ENCODE measurements at places on chromosomes 12 and 14. TPM values are rescaled to one million over a fixed set of nuclear protein-coding genes. Genes with fewer than 3 reads are reported as not detected.

Gene TSPAN19
- 0.16 TPM for total RNA-seq

Gene KRT6C
- not detected for total RNA-seq

Gene AICDA
- not detected for total RNA-seq

Gene MIP
- 0.62 TPM for total RNA-seq

Gene VRTN
- total RNA-seq, result not detected

Gene RDH12
- 0.31 TPM for total RNA-seq

Gene RIMKLB
- total RNA-seq, result 220 TPM

Gene SLC39A2
- not detected for total RNA-seq

Gene CFAP251
- total RNA-seq, result 9.5 TPM

Gene OASL
- total RNA-seq, result 0.16 TPM

Gene MYL6B
- 77.0 TPM for total RNA-seq

DNA sequence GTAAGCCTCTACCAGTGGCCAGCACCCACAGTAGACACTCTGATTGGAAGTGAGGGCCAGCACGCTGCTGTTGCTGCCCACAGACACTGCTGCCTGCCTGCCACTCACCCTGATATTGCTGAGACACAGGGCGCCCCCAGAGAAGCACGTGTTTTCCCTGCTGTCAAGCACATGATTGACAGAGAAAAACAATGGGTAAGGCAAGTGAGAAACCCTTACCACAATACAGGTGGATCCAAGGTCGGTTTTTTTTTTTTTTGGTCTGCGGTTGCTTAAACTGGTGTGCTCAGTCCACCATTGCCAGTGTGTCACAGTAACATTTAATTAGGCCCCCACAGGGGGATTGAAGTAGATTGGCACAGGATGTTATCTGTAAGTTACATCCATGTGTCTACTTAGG, 65.9 kb downstream of the WDR20 start:
- DNase-seq, result no peak

GRCh38 chr12:1527789-1528188, 66.6 kb downstream of the FBXL14 start:
- no peak for DNase-seq

DNA sequence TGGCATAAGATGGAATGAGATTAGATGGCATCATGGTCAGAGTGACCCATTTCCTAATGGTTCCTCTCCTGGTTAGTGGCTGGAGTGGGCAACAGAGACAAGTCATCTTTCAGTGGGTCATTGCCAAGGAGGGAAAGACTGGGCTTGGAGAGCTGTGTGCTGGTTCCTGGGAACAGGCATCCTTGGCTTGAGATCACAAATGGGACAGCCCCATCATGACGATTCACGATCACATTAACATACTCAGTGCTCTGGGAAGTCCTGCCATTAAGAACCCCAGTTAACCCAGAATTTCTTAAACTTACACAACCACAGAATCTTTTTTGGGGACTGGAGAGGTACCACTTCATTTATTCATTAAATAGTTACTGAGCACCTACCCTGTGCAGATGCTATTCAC, 27.3 kb downstream of the CHST11 start:
- DNase-seq, result no peak

- no peak for DNase-seq
These were observed 524.1 kb upstream of the FBXO33 start for GRCh38 chr14:39956372-39956771.

DNA sequence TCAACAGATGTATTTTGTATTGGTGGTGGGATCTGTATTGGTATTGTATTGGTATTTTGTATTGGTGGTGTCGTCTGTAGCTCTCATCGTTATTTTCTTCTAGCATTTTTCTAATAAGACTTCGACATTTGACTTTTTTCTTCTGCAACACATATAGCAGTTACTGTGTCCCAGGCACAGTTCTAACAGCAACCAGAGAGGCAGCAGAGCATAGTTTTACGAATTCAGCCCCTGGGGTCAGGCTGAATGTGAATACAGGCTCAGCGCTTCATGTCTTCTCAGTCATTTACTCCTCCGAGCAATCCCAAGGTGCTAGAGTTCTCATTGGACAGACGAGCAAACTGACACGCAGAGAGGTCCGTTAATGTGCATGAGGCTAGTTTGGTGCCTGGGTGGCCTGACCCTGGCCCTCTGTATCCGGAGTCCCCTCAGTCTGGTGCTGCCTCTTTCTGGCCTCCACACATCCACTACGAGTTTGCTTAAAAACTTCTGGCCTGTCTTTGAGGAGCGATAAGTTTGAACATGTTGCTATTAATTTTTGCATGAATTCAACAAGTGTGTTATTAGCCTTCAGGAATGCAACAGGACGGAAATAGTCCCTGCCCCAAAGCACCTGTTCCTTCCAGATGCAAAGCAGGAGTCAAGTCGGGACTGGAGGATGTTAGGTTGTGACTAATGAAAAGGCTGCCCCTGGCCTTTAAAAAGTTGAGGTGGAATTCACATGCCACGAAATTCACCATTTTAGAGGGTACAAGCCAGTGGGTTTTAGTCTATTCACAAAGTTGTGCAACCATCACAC, 87.0 kb downstream of the GLT1D1 start:
- DNase-seq, result no peak

GRCh38 chr14:90300611-90301047, 31.1 kb downstream of the NRDE2 start:
- no peak for DNase-seq

DNA sequence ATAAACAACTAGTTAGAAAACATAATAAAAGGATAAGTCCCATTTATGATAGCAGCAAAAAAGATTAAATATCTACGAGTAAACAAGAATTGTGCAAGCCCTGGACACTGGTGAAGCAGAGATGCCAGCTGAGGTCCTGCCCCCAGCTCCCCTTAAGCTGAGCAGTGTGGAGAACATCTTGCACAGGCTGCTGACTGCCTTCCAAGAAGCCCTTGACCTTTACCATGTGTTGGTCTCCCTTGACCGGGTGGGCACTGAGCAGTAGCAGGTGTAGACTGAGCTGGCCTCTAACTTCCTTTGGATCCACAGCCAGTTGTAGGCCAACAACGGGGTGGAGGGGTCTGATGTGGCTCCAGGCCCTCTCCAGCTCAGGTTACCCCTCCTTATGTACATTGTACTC, 47.7 kb upstream of the PAPLN start:
- DNase-seq, result no peak

DNA sequence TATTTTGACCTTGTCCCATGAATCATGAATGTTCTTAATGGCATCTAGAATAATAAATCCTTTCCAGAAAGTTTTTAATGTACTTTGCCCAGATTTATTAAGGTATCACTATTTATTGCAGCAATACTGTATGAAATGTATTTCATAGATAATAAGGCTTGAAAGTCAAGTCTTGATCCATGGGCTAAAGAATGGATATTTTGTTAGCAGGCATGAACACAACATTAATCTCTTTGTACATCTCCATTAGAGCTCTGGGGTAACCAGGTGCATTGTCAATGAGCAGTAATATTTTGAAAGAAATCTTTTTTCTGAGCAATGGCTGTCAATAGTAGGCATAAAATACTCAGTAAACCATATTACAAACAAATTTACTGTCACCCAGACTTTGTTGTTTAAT, 141.6 kb upstream of the RPL10L start:
- no peak for DNase-seq

DNA sequence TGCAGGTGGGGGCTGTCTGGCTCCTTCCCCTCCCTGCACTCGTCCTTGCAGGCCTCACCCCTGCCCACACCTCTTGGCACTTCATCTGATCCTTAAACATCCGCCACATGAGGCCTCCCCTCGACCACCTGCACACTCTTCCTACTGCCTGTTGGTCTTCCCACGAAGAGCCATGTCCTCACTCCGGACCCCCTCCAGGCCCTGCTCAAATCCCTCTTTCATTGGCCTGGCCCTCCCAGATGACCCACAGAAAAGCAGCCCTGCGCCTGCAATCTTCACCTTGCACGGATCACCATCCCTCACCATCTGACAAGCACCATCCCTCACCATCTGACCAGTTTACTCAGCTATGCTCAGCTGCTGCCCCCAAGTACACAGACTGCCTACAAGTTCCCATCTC, 193.6 kb downstream of the BCL11B start:
- DNase-seq, result no peak

- DNase-seq, result no peak
These were observed 274.0 kb upstream of the KITLG start for GRCh38 chr12:88854260-88854659.

DNA sequence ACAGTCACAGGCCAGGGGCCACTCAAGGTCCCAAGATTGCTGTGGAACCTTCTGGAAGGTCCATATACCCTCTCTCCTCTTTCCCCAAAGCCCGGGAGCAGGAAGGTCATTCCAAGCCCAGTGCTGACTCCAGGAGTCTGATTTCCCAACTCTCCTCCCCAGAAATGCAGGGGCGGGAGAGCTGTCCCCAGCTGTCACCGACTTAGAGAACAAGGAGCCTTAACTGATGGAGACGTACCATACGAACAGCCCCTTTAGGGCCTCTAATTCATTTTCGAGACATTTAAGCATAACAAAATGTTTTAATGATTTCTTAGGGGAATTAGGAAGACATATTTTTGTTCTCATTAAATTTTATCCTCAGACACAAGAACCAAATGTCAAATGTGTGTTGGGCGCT, 99.2 kb downstream of the PHETA1 start:
- no peak for DNase-seq

DNA sequence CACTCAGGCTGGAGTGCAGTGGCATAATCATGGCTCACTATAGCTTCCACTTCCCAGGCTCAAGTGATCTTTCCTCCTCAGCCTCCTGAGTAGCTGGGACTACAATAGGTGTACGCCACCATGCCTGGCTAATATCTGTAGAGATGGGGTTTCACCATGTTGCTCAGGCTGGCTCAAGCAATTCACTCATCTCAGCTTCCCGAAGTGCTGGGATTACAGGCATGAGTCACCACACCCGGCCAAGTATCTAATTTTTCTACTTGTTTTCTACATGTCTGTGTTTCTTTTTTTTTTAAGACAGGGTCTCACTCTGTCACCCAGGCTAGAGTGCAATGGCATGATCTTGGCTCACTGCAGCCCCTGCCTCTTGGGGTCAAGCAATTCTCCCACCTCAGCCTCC, 119.7 kb upstream of the MED13L start:
- no peak for DNase-seq

- no peak for DNase-seq
These were observed 2.3 kb upstream of the CYP46A1 start for GRCh38 chr14:99681832-99682148.

DNA sequence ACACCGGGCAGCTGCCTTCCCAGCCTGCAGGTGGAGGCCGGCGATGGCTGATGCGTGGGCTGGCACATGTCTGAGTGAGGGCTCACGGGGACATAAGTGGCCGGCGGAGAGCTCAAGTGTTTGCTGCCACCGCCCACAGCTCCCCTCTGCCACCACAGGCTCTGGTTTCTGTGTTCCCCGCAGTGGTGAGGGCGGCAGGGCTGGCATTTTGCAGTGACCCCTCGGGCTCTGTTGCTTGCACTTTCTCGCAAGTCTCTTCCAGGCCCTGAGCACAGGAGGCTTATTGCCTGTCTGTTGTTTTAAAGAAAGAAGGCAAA, 271.0 kb upstream of the RTL1 start:
- DNase-seq, result no peak

DNA sequence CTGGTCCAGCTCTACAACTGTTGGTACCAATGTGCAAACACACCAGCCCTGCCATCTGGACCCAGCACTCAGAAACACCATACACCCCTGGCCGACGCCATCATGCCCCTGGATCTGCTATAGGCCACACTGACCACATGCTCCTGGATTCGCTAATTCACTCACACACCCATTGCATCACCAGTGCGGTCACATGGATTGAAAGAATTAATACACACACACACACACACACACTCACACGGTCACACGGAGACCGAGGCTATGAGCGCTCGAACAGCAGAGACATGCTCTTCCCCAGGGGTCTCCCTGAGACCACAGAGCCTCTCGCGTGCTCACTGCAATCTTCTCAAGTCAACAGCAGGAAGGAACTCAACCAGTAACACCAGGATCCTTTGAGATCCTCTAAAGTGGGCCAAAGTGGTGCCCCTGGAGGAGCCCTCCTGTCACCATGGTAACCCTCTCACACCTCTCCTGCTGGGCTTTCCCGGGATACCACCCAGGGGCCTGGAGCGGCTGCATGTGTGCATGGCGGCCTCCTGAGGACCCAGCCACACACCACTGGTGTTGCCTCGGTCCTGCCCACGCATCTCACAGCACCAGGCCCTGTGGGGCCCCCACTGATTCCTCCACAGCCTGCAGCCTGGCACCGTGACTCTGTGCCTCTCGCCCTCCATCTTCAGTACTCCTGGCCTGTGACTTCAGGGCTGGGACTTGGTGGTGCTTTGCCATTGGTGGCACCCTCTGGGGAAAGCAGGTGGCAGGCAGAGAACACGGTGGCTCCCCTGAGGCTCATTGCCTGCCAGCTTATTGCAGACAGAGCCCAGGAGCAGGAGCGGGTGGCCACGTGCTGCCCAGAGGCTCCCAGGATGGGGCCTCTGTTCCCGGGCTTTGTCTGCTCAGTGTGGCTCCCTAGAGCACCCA, 15.1 kb downstream of the LRTM2 start:
- DNase-seq, result no peak

GRCh38 chr12:7638064-7638759, 27.5 kb downstream of the APOBEC1 start:
- no peak for DNase-seq

- no peak for DNase-seq
These were observed 4.5 kb upstream of the OAS2 start for GRCh38 chr12:112973818-112974231.

DNA sequence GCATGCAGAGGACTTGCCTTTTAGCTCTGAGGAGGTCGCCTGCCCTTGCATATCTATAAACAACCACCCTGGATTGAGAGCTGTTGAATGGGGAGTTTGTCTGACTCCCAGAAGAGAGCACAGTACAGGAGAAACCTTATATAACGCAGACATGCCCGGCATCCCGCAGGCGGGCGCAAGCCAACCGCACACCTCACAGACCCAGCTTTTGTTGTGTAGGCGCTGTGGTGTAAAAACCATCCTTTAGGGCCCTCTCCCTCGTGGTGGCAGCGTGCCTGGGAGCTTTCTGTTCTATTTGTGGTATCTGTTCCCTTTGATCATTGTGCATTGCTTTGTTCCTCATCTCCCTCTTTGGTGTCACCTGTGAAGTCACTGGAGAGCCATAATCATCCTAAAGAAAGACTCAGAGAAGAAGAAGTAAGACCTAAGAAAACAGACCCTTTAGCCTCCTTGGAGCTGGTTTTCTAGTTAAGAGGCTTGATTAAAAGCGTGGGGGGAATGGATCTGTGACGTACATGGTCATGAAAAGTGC, 77.7 kb downstream of the ETV6 start:
- DNase-seq, result peak; percentile 74

DNA sequence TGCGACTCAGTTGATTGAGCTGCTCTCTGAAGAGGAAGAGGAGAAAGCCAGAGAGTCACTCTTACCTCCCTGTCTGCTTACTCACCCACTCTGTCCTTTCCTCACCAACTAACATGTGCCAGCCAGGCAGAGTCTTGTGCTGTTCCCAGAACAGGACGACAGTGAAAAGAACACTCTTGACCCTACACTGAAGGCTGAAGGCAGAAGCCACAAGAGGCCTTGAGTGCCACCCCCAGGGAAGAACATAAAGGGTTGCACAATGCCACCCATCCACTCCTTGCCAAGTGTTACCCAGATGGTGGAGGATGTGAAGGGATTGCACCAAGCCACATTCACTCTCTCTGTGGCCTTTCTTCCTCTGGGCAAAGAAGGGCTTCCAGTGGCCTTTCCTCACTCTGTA, 12.8 kb downstream of the ABHD4 start:
- no peak for DNase-seq

- no peak for DNase-seq
These were observed 483 bp upstream of the SERPINA10 start for GRCh38 chr14:94293578-94293924.

Data from occipital lobe (tissue), 3 donors.